Natural killer cell (primary cell): ENCODE measurements at places on chromosomes 11 and 22. TPM values are rescaled to one million over a fixed set of nuclear protein-coding genes. Genes with fewer than 3 reads are reported as not detected.

The SLC17A6 gene
- not detected for total RNA-seq

DNA sequence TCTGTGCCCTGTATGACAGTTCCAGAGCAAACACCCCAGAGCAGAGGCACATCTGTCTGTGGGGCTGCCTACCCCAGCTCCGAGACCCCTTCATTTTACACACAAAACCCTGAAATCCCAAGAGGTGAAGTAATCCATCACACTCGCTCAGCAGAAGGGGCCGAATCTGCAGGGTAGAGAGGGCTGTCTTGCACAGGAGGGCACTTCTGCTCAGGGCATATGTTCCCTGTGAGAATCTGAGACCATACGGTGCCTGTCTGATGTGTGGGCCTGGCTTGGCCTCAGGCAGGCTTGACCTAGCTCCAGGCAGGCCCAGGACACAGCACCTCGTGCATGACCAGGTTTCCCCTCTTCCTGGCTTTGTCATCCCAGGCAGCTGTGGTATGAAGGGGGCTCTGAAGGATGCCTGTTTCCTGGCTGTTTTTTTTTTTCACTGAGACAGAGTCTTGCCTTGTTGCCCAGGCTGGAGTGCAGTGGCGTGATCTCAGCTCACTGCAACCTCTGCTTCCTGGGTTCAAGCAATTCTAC is 37.2 kb downstream of the GRIK4 start:
- DNase-seq: no peak

The ZNF214 gene
- total RNA-seq: not detected

GRCh38 chr11:61011229-61011870 is 39.9 kb downstream of the CD6 start:
- no peak for DNase-seq

The MS4A3 gene
- total RNA-seq: 1.4 TPM

- DNase-seq: no peak
Measured at GRCh38 chr22:38531251-38531938, 25.3 kb upstream of the DDX17 start.

DNA sequence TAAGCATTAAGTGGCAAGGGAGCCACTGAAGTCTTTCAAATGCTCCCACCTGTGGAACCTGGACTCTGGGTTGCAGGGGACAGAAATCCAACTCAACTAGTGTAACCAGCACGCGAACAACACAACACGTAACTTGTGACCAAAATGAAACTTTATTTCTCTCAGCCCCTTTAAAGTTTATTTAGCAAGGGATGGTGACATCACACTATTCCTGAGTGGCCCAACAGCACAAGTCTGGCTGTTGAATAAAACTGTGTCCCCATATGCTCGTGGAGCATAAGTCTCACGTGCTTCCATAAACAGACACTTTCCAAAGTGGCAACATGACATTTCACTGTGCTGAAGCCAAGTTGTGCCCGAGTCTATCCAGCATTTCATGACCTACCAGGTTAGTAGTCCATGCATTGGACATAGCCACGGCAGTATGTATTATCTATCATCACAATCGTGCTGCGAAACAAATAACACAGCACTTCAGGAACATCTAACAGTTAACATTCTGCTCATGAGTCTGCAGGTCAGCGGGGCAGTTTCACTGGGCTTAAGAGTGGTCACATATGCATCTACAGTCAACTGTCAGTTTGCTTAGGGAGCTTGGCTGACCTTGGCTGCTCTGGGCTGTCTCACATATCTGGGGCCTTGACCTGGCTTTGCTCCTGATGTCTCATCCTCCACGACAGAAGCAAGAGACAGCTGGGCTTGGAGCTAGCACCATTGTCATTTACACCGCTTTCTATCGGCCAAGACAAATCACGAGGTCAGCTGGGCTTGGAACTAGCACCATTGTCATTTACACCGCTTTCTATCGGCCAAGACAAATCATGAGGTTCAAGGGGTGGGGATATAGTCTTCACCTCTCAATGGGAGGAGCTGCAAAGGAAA is 35.0 kb upstream of the LMO2 start:
- no peak for DNase-seq

GRCh38 chr11:103887001-103887658 is 149.3 kb upstream of the DDI1 start:
- DNase-seq: no peak

The USH1C gene
- not detected for total RNA-seq

- no peak for DNase-seq
Measured at GRCh38 chr11:21774212-21774611, 418.7 kb upstream of the ANO5 start.

The P2RY6 gene
- total RNA-seq: 0.40 TPM

The SLC22A6 gene
- not detected for total RNA-seq

DNA sequence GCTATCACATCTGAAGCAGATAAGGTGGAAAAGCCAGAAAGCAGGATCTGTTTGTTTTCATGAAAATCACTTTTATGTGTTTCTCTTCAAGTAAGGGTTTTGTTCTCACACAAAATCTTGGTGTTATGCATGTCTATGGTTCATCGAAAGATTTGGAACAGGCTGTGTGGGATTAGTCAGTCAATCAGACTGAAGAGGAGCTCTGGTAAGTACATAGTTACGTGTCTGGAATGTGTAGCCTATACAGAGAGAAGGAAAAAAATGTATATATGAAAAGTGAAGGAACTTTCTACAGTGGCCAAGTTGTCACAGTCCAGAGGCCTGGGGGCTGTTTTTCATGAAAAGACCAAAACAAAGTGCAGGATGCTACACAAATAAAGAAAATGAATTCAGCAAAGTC is 156.7 kb downstream of the CNTN5 start:
- no peak for DNase-seq
